ENCODE measurements at places on chromosomes 3 and 15. TPM values are rescaled to one million over a fixed set of nuclear protein-coding genes. Genes with fewer than 3 reads are reported as not detected.

- H3K27ac ChIP-seq: peak overlapping the region; percentile 71
- H3K36me3 ChIP-seq: no peaks in the 10 kb centered on the region
- peaks cover 25% of the 10 kb centered on the region for H3K4me1 ChIP-seq
- H3K4me3 ChIP-seq: no peak overlapping the region
- no peak for DNase-seq
Measured at GRCh38 chr15:31296219-31296645, 30.4 kb upstream of the KLF13 start.

Gene MOBP
- total RNA-seq: not detected

Gene ARPP21
- not detected for total RNA-seq

Gene PFN2
- 233 TPM for total RNA-seq

DNA sequence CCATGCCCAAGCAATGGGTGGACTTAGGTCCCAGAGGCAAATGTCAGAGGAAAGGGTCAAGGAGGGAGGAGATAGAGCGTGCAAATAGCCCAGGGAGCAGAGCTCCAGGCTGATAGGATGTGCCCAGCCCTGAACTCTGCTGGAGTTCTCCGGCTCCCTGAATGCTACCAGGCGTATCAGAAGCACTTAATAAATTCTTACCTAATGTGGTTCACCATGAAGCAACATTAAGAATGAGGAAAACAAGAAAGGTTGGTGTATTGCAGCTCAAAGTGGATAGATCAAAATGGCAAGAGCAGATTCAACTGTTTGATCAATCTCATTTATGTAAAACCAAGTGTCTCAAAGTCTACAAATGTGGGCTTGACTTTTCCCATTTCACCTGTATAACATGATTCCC is 38.3 kb downstream of the PXYLP1 start:
- H3K27me3 ChIP-seq: no peaks in the 10 kb centered on the region
- no peak for DNase-seq
- H3K4me1 ChIP-seq: no peaks in the 10 kb centered on the region
- H3K36me3 ChIP-seq: peaks cover 2% of the 10 kb centered on the region

Gene CPNE9
- 0.69 TPM for total RNA-seq

GRCh38 chr3:125231895-125232294 is 19.3 kb upstream of the SLC12A8 start:
- peaks cover 22% of the 10 kb centered on the region for H3K36me3 ChIP-seq
- no peaks in the 10 kb centered on the region for H3K27me3 ChIP-seq
- peaks cover 4% of the 10 kb centered on the region for H3K4me1 ChIP-seq
- no peak overlapping the region for H3K4me3 ChIP-seq
- H3K27ac ChIP-seq: no peak overlapping the region
- no peak for DNase-seq

- no peaks in the 10 kb centered on the region for H3K27me3 ChIP-seq
- DNase-seq: no peak
- peaks cover 12% of the 10 kb centered on the region for H3K4me1 ChIP-seq
- no peak overlapping the region for H3K4me3 ChIP-seq
Measured at GRCh38 chr3:136255672-136256406, 5.7 kb downstream of the PCCB start.

Gene ACOX2
- 12.8 TPM for total RNA-seq

Gene C3orf80
- total RNA-seq: 0.50 TPM

Gene COL7A1
- 38.4 TPM for total RNA-seq

GRCh38 chr3:16906682-16907081 is 21.9 kb downstream of the PLCL2 start:
- H3K4me1 ChIP-seq: peaks cover 12% of the 10 kb centered on the region
- no peaks in the 10 kb centered on the region for H3K27me3 ChIP-seq
- no peak for DNase-seq
- H3K27ac ChIP-seq: no peak overlapping the region

GRCh38 chr3:158279609-158280008 is 169.7 kb downstream of the RSRC1 start:
- H3K4me3 ChIP-seq: no peak overlapping the region
- H3K4me1 ChIP-seq: no peaks in the 10 kb centered on the region
- no peaks in the 10 kb centered on the region for H3K27me3 ChIP-seq
- H3K36me3 ChIP-seq: peaks cover 7% of the 10 kb centered on the region
- no peak overlapping the region for H3K27ac ChIP-seq

DNA sequence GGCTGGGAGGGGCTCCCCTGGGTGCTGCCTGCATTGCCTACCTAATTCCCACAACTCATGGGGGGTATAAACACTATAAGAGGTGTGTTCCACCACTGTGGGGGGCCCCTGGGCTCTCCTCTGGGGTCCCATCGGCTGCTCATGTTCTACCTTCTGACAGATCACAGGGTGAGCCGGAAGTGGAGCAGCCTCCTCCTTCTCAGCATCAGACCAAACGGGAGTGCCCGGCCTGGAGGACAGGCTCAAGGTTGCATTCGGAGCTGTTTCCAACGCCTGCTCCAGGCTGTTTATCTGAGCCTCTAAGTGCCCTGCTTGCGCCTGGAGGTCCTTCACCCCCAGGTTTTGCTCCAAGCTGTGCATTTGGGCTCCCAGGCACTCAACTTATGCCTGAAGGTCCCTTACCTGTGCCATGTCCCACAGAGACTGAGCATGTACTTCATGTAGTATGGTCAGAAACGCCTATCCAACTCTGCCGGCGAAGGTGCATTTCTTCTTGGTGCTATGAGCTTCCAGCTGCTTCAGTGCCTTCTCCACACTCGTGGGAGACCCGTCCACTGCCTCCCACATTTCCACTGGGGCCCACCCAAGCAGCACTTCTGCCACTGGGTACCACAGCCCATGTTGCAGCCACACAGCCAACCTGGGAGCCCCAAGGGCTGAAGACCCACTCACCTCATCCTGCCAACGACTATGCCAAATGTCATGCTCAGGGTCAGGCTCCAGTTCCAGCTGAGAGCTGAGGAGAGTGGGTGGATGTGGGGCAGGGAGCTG is 232.1 kb downstream of the IGSF11 start:
- H3K4me1 ChIP-seq: no peaks in the 10 kb centered on the region
- H3K27ac ChIP-seq: no peak overlapping the region
- no peak overlapping the region for H3K4me3 ChIP-seq

DNA sequence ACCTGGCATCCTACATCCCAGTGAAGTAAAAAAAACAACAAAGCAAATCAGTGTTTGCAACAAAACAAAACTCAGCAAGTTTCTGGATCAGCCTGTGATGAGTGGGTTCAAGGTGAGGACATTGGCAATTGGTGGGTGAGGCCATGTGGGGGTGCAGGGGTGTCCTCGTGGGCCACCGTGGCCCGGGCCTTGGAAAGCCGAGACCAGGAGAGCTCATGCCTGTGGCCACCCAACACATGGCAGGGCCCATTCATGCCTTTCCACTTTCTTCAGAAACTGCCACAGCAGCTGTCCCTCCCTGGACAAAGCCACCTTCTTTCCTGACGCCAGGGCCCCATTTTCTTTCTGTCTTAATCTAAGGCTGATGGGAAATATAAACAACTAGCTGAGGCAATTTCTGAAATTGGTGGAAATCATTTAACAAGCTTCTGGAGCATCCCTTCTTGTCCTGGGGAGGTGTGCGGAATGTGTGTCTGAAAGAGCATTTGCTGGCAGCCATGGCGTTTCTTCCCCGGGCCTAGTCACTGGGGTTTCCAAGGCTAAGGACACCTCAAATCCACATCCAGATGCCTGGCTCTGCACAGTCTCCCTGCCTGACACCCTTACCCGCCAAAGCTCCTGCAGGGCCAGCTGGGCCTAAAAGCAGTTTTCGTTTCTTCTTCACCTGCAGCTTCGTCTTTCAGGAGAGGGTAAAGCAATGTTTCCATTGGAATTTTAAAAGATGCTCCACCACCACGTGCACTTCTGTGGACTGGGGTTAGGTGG is 34.1 kb upstream of the SFMBT1 start:
- H3K36me3 ChIP-seq: no peaks in the 10 kb centered on the region
- H3K27me3 ChIP-seq: no peaks in the 10 kb centered on the region
- no peak overlapping the region for H3K27ac ChIP-seq
- no peak for DNase-seq

Gene RPN1
- total RNA-seq: 170 TPM

GRCh38 chr3:123658118-123658851 is 73.4 kb upstream of the HACD2 start:
- DNase-seq: no peak
- H3K4me1 ChIP-seq: peaks cover 3% of the 10 kb centered on the region
- H3K27me3 ChIP-seq: peaks cover 21% of the 10 kb centered on the region

DNA sequence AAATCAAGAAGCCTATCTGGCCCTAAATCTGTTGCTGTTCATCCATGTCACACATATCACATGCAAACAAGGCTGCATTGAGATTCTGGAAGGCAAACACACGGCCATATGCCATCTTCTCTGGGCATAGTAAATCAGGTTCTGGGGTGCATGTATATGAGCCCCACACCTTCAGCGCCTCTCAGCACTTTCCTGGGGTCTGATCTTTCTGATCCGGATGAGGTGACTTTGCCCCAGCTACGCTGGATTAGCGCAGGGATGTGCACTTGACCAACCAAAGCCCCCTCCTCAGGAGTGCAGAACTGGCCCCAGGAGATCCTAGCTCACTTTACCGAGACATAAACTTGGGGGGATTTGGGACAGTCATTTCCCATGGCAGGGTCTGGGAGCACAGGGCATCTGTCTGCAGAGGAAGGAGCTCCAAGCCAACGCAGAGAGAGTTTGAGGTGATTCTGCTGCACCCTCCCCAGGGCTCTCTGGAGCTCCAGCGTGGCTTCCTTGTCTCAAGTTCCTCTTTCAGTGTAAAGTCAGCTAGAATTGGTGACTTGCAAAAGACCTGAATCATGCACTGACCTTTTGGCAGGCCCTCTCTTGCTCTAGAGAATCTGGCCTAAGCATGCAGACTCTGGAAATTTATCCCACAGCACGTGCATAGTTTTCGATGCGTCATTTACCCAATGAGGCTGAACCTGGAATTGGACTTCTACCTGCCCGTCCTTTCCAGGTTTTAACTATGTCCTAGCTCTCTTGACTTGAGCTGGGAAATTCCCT is 63.5 kb upstream of the KLF13 start:
- H3K4me3 ChIP-seq: no peak overlapping the region
- H3K27ac ChIP-seq: no peak overlapping the region
- DNase-seq: no peak
- no peaks in the 10 kb centered on the region for H3K36me3 ChIP-seq

GRCh38 chr3:177694951-177695350 is 497.7 kb upstream of the TBL1XR1 start:
- no peaks in the 10 kb centered on the region for H3K4me1 ChIP-seq
- H3K27me3 ChIP-seq: no peaks in the 10 kb centered on the region
- no peak for DNase-seq
- H3K36me3 ChIP-seq: no peaks in the 10 kb centered on the region
- no peak overlapping the region for H3K4me3 ChIP-seq

DNA sequence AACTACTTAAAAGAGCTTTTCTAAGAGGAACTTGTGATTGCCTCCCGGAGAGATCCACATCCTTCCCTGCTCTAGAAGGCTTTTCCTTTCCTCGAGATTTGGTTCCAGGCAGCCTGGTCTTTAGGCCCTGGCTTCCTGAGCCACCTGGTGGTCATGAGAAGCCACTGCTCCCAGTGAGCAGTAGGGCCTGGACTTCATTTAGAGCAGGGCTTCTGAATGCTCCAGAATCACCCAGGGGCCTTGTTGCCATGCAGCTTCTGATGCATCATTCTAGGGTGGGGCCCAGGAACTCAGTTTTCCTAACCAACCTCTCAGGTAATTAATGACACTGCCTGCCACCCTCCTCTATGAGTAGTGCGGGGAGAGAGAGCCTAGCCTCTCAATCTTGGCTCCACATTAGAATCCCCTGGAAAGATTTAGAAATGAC is 29.6 kb downstream of the PSMD6 start:
- H3K27ac ChIP-seq: peak overlapping the region; percentile 29
- H3K4me1 ChIP-seq: peaks cover 3% of the 10 kb centered on the region
- peak; percentile 44 for DNase-seq
- H3K4me3 ChIP-seq: no peak overlapping the region
- H3K27me3 ChIP-seq: no peaks in the 10 kb centered on the region
